ENCODE measurements at places on chromosomes 13 and 19.

DNA sequence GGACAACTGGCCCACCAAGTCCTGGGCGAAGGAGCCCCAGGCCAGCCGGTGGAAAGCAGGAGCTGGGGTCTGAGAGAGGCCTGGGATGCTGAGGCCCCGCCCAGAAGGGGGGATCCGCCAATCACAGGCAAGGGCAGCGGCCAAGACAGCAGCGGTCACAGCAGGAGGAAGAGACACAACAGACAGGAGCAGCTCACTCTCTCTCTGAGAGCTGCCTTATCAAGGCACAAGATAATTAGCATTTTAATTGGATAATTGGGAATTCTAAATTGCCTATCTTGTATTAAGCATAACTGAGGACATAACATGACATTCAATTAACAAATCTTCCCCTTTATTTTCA is 46.2 kb downstream of the CEBPG start:
- no peak for DNase-seq

DNA sequence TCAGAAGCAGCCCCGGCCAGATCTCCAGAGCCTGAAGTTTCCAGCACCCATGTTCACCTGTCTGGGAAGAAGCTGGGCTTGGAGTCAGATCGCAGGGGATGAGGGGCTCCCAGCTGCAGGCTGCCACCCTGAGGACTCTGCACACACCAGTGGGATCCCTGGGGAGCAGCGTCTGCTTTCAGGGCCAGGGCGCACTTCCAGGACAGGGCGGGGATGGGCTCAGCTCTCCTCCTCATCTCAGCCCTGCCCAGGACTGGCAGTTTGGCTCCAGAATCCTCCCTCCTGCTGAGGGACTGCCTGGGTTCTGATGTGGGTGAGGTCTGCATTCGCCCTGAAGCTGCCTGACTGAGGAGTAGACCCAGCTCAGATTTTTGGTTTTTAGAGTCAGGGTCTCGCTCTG is 3.5 kb downstream of the SLC7A9 start:
- no peak for DNase-seq

GRCh38 chr19:18023622-18024251 is 15.8 kb downstream of the ARRDC2 start:
- DNase-seq = no peak

DNA sequence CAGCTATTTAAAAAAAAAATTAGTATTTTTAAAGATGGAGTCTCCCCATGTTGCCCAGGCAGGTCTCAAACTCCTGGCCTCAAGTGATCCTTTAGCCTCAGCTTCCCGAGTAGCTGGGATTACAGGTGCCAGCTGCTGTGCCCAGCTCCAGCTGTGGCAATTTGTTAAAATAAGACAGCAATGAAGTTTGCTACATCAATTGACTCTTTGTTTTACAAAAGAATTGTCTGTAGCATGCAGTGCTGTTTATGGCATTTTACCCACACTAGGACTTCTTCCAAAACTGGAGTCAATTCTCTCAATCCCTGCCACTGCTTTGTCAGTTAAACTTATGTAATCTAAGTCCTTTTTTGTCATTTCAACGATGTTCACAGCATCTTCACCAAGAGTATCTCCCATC is 49.3 kb downstream of the NDFIP2 start:
- no peak for DNase-seq

- no peak for DNase-seq
These were observed 8.8 kb downstream of the TPM4 start for GRCh38 chr19:16085115-16085514.

DNA sequence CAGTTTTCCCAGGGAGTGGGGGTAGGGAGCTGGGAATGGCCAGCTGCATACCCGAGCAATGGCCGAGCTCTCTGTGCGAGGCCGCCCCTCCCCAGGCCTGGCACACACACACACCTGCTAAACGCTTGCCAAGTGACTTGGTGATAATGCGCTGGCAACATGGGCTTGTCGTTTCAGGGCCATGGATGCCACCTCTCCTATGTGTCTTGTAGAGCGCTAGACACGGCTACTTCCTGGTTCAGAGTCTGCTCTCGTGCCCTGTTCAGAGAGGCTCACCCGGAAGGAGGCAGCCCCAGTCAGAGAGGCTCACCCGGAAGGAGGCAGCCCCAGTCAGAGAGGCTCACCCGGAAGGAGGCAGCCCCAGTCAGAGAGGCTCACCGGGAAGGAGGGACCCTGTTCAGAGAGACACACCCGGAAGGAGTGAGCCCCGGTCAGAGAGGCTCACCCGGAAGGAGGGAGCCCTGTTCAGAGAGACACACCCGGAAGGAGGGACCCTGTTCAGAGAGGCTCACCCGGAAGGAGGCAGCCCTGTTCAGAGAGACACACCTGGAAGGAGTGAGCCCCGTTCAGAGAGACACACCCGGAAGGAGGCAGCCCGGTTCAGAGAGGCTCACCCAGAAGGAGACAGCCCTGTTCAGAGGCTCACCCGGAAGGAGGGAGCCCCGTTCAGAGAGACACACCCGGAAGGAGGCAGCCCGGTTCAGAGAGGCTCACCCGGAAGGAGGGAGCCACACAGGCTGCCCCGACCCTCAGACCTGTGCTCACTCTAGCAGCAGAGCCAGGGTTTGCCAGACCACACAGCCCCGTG is 4.2 kb downstream of the ADPRHL1 start:
- peak; percentile 99 for DNase-seq

GRCh38 chr13:73230716-73231115 is 171.9 kb downstream of the KLF5 start:
- no peak for DNase-seq

- no peak for DNase-seq
These were observed 31.1 kb upstream of the AMER2 start for GRCh38 chr13:25203127-25203740.

DNA sequence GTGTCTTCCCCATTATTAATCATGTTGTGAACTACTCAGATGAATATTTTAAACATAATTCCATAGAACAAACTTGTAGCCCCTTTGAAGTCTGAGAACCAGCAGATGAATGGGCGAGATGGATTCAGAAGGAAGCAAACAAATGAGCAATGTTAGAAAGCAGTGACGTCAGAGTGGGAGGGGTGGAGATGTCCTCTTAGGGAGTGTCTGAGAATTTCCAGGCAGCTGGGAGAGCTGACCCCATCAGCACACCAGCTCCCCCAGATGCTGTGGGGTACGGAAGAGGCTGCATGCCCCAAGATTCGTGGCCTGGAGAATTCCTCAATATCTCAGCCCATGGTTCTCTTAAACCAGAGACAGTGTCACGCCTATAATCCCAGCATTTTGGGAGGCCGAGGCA is 68.6 kb downstream of the DPF1 start:
- no peak for DNase-seq

DNA sequence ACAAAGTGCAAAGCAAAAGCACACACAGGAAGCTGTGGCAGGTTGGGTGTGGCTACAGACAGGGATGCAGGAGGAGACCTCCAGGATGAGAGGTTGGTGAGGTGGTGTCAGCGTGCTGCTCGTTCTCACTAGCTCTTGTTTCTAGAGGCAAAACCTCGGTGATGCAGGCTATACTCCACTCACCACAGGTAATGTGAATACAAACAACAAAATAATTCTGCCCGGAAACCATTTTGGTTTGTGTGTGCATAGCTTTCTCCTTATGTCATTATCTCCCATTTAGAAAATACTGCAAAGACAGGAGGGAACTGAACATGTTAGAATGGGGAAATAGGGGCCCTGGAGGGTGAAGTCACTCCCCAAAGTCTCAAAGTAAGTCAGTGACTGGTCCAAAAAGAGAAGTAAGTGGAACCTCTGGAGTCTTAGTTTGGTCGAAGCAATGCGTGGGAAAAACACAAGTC is 9.4 kb downstream of the LCP1 start:
- DNase-seq = no peak

DNA sequence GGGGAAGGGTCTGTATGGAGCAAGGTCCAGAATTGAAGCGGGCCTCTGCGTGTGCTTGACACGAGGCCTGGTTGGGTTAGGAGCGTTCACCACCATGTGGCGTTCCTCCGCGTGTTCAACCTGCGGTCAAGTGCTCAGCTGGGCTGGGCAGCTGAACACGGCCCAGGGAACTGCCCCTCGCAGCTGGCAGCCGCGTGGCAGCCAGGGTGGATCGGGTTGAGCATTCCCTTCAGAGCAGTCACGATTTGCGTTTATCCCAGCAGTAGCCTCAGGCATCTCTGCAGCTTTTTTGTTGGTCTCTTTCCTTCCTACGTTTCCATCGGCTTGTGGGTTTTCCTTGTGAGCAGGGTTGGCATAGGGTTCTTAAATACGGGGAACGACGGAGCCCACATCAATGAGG is 28.7 kb upstream of the F2RL3 start:
- no peak for DNase-seq

- peak; percentile 61 for DNase-seq
These were observed at the start of gene GSX1 for GRCh38 chr13:27792393-27793218. GSX1 (plus strand) TSS chr13:27792483; CDS start chr13:27792691, 208 bp downstream.

DNA sequence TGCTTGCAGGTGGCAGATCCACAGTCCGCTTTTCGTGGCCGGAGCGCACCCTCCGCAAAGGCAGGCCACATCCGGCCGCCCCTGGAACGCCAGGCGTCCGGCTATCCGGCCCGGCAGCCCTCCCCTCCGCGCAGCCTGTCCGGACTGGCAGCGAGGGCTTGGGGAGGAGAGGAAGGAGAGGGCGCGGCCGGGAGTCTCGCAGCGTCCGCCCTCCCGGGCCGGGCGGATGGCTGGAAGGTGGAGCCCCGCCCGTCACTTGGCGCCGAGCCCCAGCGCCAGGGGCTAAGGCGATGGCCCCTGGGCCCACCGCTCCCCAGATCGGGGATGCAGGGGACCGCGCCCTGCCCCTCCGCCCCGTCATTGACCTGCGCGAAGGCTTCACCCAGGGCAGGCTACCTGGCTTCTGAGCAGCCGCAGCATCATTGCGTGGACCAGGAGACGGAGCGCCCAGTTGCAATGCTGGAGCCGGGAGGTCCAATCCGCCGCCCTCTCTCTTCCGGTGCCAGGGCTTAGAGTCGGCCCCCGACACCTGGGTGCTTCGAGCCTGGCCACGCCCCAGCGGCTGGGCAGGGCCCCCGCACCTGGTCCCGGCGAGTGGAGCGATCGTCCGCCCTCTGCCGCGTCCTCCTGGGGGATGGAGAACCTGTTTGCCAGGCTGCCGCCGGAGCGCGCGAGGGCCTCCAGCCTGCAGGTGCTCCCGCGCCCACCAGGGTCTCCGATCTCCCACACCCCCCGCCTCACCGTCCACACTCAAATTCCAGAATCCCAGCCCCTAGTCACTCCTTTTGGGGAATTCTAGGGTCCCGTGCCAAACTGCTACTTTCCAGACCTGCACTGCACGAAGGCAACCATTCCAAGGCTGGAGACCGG is at the start of gene FUT1:
Gene FUT1, minus strand, starts transcription at position 146 of the 870 bp plus-strand sequence. CDS start 1,360 bp downstream, outside the sequence.
- DNase-seq = peak; percentile 95

DNA sequence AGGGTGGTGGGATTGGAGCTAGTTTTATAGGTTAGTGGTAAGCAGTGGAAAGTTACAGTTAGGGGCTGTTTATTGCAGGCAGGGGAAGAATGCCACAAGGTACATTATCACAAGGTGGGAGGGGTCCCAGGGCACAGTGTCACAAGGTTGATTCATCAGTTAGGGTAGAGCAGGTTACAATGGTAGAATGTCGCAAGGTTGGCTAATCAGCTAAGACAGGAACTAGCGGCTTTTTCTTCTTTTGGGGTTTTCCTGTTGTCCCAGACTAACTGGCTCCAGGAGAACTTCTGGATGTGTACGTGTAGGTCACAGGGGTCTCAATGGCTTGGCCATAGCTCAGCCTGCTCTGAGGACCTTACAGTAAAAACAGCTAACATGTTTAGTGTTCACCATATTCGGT is 1221.1 kb downstream of the SLITRK1 start:
- no peak for DNase-seq

DNA sequence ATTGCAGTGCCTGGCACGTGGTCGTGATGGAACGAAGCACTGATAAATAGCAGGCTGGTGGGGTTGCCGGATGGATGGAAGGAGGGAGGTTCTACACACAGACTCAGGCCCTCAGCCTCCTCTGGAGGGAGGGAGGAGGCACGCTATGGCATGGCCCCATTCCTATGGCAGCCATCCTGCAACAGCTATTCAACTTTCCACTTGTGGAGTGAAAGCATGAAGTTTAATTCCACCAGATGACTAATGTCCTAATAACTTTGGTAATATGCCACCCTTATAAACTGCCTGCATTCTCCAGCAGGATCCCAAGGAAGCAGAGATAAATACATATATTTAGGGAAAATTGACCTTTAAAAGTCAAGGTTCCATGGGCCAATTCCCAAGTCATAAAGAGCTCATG is 92.4 kb downstream of the KL start:
- no peak for DNase-seq

GRCh38 chr13:79519255-79519654 is 38.3 kb downstream of the NDFIP2 start:
- DNase-seq = no peak

DNA sequence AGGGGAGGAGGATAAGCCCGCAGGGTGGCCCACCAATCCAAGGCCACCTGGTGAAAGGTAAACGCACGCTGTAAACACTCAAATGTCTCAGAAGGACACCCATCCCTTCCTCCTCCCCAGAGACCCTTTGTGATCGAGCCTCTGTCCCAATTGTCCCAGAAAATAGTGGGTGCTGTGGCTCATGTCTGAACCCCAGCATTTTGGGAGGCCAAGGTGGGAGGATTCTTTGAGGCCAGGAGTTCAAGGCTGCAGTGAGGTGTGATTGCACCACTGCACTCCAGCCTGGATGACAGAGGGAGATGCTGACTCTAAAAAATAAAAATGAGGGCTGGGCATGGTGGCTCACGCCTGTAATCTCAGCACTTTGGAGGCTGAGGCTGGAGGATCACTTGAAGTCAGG is 3.1 kb upstream of the ABHD17A start:
- no peak for DNase-seq
